DND-41 (cell line): ENCODE measurements at places on chromosomes 16 and 17.
A peak's percentile ranks its signal among the peaks of the same experiment; 100 is the strongest.

DNA sequence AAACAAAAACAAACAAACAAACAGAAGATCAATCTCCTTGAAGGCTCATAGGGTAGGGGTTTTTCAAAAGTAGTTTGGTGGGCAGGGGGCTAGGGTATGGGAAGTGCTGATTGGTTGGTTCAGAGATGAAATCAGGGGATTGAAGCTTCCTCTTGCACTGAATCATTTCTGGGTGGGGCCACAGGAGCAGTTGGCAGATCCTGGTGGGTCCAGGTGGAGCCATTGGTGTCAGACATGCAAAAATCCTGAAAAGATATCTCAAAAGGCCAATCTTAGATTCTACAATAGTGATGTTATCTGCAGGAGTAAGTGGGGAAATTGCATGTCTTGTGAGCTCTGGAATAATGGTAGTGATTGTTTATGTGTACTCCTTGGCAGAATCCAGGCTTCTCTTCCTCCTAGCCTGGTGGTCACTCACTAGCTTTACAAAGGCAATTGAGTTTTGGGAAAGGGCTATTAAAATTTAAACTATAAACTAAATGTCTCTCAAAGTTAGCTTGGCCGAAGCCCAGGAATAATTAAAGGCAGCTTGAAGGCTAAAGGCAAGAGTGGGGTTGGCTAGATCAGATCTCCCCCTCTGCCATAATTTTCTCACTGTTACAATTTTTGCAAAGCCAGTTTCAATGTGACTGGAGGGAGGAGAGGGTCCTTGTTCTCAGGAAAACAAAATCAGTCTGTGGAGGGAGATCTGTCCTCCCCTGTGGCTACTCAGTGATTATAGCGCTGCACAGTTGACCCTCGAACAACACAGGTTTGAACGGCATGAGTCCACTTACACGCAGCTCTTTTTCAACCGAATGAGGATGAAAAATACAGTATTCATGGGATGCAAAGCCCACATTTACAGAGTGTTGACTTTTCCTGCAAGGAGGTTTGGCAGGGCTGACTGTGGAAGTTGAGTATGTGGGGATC is 45.2 kb downstream of the RNF112 start:
- no peak for DNase-seq

DNA sequence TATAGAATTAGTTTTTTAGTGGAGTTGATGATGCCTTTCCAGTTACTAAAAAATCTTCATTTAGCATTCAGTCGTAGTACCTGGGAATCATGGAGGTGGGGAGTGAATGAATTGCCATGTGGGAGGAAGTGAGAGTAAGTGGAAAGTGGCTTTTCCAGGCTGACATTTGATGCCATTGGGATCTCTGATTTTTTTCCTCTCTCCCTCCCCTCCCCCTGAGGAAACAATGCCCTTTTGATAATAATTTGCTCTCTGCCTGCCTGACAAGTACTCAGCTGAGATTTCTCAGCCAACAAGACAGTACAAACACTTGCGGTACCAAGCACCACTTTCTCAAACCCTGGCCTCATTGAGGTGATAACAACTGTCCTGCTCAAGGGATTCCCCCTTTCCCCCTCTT is 2.2 kb downstream of the UBE2Z start:
- no peak for DNase-seq

DNA sequence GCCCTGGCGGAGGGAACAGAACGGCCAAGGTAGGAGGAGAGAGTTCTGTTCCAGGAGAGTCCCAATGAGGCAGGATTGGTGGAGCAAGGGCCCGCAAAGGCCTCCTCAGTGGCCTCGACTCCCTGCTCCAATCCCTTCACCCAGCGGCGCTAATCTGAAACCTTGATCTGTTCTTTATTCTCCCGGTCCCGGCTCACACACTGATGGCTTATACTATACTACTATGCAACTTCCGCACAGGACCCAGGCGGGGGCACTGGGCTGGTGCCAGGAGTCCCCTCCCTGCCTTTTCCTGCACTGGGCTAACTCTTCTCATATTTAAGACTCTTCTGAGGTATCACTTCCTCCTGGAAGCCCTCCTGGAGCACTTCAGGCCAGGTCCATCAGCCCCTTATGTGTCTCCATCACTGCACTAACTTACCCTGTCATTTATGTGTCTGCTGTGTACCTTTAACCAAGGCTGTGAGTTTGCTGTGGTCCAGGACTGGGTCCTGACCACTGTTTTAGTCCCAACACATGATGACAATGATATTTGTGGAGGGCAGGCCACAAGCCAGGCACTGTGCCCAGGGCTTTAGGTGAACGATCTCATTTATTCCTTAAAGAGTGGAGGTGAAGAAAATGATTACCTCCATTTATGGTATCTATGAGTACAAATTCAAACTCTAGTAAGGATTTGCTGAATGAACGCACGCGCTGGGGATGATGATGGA is 6.8 kb downstream of the CCDC102A start:
- DNase-seq, result no peak

DNA sequence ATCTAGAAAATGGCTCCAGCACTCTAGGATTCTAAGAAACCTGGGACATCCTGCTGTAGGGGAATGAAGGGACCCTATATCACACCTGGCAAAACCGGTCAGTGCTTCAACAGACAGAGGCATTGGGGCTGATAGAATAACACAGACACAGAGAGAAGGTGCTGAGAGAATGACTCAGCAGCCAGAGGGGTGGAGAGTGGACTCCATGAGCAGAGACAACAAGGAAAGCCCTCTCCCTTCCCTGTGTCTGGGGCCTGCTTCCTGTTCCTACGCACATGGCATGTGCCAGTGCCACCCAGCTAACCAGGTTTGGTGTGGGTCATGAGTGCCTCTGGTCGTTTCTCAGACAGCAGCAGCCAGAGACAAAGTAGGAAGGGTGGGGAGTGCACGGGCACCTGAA is 140.3 kb downstream of the CCT6B start:
- DNase-seq, result no peak

DNA sequence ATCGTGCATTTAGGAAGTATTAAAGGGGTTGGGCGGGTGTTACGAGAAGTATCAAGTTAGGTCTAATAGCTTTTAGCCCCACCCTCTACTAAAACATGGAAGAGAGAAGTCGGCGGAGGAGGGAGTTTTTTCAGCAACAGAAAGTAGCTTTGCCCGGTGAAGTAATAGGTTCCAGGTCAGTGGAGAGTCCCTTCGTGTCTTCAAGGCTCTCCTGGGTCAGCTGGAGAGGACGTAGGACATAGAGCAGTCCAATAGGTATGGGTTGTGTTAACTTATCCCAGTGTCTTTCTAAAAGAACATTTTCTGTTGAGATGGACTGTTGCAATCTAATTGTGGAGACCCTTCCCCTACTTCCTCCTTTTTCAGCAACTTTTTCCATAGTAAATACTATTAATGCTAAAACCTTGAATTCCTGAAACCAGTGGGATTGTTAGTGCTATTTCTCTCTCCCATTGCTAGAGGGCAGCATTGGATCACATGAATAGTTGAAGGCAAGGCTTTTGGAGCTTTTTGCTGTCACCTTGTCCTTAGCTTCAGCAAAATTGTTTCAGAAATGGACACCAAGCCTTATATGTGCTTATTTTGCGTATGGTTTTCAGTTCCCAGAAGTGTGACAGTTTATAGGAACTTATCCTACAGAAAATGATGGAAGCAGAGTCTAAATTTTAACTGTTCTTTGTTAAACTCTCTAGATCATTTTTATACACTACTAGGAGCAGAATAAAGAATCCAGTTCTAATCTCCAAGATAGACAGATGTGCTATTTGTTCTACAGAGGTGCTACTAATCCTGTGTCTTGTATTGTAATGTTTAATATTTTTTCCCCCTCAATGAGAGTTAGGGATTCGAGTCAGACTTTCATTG is 38.4 kb downstream of the UTP18 start:
- no peak for DNase-seq

GRCh38 chr16:1613728-1614455 is 1.7 kb downstream of the CRAMP1 start:
- DNase-seq, result peak; percentile 26

DNA sequence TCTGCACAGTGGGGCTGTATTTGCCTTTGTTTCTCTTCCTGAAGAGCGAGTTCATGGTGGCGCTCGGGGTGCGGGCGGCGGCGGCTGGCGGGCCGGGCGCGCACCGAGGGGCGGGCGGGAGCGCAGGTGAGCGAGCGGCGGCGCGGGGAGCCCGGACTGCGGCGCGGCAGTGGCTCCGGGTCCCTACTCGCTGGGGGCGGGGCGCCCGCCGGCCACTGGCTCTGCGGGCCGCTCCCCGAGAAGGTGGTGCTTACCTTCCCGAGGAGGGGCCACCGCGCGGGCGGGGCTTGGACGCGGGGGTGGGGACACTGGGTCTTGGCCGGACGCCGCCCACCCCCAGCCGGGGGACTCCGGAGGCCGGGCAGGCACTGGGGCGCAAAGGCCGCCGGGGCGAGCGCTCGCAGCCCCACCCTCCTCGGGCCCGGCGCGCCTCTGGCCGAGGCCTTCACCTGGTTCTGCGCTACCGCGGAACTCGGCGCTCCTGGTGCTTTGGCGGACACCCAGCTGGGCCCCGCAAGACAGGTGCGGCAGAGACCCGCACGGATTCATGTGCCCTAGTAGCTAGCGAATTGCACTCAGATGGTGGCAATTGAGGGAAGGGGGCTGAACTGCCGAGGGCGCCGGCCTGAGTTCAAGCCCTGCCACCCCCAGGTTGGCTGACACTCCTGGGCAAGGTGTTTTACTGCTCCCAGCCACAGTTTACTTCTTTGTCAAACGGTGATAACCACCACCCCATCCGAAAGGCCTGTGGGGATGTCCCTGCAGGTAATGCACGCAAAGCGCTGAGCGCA is at the start of gene PPL:
PPL (minus strand) TSS at position 158 of the 791 bp plus-strand sequence; CDS start at position 55, 103 bp downstream.
- no peak for DNase-seq

DNA sequence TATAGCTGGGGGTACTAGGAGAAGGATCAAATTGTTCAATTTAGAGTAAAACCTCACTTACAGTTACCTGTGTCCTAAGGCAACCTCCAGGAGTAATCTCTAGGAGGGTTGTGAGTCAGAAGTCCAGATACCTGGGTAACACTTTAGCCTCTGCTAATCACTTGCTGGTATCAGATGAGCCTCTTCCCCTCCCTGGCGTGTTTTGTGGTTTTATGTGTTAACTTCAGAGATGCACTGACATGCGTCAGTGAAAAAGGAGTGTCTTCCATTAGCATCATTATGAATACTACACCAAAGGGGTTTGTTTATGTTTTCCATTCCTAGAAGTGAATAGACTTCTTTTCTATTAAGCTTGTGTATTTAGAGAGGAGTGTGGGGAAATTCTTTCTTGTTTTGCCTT is 208.2 kb downstream of the FTO start:
- DNase-seq, result no peak

- no peak for DNase-seq
Measured at GRCh38 chr17:76262732-76263344, 2.3 kb upstream of the UBALD2 start.

- DNase-seq, result peak; percentile 21
Measured at GRCh38 chr17:10871914-10872313, 34.0 kb upstream of the PIRT start.

GRCh38 chr16:1437606-1438005 is 6.7 kb downstream of the PERCC1 start:
- DNase-seq, result no peak

DNA sequence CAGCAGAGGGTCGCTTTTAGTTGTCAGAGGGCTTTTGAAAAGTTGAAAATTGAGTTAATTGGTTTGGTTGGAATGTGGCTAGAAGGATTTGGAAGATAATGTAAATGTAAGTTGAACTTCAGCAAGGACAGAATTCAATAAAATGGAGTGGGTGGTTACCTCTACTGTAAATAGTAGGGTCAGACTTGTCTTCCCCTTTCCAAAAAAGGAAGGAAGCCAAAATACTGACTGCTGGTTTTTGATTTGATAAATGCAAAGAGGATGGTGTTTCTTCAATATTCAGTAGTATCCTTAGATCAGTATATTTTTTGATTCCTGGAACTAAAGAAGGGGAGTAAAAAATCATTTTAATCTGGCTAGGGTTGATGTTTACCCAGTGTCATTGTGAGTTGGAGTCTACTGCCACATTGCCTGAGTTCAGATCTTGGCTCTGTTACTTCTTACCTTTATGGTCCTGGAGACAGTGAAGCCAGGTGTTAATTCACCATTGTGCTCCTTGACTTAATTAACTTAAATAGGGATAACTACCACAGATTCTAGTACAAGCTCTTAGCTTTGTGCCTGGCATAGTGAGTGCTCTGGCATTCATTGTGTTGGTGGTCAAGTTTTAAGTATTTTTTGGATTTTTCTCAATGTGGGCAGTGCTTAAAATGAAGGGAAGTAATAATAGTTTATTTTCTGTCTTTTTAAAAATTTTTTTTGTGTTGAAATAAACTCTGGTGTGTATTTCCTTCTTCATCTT is 4.4 kb downstream of the HAPSTR1 start:
- no peak for DNase-seq

DNA sequence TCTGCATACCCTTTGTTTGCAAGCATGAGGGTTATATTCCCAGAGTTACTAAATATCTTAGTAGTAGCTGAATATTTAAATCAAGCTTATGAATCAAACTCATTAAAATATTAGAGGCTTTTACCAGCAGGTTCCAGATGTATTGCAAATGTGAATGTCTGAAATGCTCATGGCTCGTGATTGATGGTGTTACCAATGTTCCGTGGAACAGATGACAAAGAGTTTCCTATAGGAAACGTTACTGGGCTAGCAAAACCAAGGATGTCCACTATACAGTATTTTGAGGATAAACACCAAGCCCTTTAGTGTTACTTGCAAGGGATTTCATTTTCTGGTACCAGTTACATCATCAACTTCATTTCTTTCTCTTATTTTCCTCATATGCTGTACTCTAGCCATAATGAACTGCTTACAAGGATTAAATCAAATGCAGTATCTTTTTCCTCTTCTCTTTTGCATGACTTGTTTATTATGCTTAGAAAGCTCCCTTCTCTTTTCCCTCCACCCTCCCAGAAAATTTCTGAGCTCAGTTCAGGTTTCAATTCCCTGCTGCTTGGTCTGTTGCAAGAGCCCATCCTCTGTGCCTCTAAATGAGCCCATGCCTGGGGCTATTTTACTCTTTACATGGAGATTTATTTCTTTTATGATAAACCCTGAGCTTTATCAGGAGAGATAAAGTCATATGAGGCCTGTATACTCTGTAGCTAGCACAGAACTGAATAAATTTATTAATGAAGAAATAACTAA is 1537.1 kb upstream of the GOT2 start:
- no peak for DNase-seq

DNA sequence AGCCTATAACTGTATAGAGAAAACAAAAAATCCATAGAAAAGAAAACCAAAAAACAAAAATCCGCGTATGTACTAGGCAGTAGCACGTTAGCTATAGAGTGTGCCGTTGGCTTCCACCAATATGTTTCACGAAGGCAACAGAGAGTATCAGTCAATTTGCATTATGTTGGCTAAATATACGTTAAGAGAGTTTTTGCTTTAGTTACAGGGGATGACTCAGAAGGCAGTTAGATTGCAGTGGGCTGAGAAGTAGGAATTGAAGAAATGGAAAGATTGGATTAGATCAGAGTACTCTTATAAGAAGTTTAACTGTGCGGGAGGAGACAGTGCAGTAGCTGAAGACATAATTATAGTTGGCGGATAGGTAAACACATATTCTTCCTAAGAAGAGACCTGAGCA is 911 bp upstream of the NACA2 start:
- no peak for DNase-seq

GRCh38 chr16:10578474-10579316 is 1.7 kb downstream of the EMP2 start:
- DNase-seq, result no peak
